ENCODE measurements at places on chromosomes 7 and 10. TPM values are rescaled to one million over a fixed set of nuclear protein-coding genes. Genes with fewer than 3 reads are reported as not detected.

- no peak for DNase-seq
Observed at GRCh38 chr10:54120806-54121205, 680.2 kb downstream of the PCDH15 start.

DNA sequence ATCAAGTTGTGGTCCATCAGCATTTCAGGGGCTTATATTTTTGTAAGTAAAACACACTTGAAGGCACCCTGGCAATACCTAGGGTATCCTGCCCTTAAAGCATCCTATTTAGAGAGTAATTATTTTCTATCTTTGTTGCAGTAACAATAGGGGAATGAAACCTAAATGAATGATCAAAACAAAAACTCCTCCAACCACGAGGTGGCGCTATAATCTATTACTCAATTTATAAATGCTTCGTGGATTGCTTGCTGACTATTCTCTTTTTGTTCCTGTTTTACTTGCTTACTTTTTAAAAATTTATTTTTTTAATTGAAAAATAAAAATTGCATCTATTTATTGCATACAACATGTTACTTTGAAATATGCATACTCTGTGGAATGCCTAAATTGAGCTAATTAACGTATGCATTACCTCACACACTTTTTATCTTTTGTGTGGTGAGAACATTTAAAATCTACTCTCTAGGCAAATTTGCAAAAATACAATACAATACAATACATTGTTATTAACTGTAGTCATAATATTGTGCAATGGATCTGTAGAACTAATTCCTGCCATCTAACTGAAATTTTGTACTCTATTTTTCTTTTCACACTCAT lies 147.7 kb upstream of the BMPER start:
- peak; percentile 9 for DNase-seq

DNA sequence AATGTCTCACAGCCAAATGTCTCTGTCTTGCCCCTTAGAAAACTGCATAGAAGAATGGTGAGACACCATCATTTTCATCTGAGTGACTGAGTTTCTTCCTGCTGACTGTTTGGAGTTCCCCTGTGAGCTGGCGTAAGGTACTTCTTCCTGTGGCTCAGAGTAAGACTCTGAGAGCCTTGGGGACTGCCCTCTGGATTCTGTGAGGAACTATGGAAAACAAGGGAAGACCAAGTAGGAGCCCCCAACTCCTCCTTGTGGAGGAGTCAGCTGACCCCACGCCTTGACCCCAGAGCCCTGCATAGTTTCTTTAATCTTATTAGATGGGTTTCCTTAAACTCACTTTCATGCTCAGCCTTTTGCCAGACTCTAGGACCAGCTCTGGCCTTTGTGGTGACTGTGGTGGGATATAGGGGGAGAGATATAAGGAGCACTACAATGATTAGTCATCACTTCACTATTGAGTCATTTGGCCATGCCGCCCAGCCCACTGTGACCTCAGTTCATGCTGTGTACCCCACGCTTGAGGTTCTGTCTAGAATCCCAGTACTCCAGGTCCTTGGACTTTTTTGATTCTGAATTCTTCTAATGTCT lies 51.8 kb upstream of the FAM133B start:
- DNase-seq: peak; percentile 35

DNA sequence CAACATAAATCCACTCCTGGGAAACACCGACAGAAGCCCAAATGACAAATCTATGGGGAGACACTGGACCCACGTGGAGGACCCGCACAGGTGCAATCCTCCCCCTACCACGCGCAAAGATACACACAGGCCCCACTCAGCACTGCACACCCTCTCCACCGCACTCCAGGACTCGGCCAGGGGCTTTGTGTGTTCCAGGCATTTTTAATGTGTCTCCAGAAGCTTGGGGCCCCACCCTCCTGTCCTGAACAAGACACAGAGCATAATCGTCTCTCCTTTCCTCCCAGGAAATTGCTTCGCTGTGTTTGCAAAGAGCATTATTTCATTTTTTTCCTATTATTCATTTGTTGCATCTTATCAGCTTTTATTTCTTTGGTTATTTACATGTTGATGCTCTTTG lies 82.8 kb downstream of the GLI3 start:
- no peak for DNase-seq

DNA sequence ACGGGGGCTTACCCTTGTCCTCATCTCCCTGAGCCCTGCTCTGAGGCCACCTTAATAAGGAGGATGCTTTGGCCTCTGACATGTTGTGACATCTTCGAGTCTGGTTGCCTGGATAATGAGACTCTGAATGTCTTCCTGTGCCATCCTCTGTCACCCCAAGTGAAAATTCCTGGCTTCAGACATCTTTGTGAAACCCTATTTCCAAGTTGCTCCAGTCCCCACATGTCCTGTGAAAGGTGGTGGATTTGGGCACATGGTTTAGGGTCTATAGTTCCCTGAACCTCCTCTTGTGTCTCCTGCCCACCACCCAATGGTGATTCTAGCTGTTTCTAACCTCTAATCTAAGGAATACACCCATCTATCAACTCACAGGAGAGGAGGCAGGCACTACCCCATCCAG lies 223.1 kb upstream of the GLI3 start:
- no peak for DNase-seq

DNA sequence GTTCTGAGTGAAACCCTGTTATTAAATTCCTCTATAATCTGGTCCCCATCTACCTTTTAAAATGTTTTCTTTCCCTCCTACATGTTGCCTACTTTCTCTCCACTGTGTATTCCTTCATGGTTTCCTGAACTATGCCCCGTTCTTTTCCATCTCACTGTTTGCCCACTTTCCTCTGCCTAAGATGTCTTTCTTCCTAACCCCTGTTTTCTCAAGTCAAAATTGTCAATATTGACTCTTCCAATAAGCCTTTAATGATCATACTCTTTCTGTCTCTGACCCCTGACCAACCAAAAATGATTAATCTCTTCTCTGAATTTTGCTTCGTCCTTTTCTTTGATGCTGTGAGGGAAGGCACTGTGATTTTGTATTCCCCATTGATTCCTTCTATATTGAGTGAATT lies 30.6 kb upstream of the OIT3 start:
- DNase-seq: no peak

GRCh38 chr7:8057566-8057965 lies 89.0 kb downstream of the GLCCI1 start:
- DNase-seq: no peak

DNA sequence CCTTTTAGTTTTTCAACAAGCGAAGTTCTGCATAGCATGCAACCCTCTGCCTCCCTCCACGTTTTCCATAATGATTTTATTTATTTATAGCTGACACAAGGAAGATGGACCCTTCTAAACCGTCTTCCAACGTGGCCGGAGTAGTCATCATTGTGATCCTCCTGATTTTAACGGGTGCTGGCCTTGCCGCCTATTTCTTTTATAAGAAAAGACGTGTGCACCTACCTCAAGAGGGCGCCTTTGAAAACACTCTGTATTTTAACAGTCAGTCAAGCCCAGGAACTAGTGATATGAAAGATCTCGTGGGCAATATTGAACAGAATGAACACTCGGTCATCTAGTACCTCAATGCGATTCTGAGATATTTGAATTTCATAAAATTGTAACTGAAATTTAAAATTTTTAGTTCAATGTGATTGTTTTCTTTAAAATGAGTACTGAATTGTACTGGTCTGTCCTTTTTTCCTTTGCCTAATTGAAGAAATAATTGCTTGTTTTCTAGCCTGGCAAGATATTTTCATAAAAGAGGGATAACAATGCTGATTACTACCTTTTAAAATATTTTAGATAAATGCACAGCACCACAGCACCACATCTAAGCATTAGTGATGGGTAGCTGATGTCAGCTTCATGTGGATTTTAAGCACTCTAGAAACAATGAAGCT lies 41.5 kb upstream of the SLC39A12 start:
- DNase-seq: peak; percentile 29

DNA sequence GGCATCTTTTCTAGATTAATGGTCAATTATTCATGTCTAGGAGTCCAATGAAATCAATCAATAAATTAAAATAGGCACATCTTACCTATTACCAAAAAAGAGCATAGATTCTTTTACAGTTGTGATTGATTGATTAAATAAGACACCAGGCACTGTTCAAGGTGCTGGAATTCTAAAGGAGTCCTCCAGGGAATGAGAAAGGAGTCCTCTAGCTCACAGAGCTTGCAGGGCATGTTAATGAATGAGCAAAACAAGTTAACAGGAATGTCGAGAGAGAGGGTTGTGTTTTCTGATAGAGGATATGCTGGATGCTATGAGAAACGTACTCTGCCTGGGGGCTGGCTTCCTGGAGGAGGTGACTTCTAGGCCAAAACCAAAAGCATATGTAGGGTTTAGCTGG lies 191.4 kb downstream of the BMPER start:
- DNase-seq: no peak

DNA sequence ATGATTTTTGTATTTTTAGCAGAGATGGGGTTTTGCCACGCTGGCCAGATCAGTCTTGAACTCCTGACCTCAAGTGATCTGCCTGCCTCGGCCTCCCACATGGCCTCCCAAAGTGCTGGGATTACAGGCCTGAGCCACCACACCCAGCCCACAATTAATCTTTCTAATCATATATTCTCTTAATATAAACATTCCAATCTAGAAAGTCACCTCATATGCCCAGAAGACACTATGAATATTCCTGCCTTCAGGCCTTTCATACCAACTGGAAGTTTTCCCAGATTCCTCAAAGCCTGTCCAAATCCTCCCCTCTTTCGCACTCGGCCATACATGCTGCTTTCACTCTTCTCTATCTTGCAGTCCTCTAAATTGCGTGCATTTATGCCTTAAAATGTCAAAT lies 32.6 kb downstream of the PDZD8 start:
- no peak for DNase-seq

GRCh38 chr10:1950803-1951495 lies 213.6 kb upstream of the ADARB2 start:
- DNase-seq: no peak

Gene RHOBTB1
- 1.1 TPM for total RNA-seq

Gene MAT1A
- not detected for total RNA-seq

Gene SDK1
- 2.0 TPM for total RNA-seq

Gene EMX2
- total RNA-seq: not detected

Gene C10orf105
- not detected for total RNA-seq

Gene INA
- not detected for total RNA-seq

Gene MCM10
- 0.15 TPM for total RNA-seq

Gene SPOCK2
- 139 TPM for total RNA-seq
